ENCODE measurements at places on chromosomes 16 and 17.

GRCh38 chr16:21224800-21225199 lies 8.7 kb upstream of the ANKS4B start:
- no peak for DNase-seq

- no peak for DNase-seq
Measured at GRCh38 chr16:21227866-21228265, 5.6 kb upstream of the ANKS4B start.

DNA sequence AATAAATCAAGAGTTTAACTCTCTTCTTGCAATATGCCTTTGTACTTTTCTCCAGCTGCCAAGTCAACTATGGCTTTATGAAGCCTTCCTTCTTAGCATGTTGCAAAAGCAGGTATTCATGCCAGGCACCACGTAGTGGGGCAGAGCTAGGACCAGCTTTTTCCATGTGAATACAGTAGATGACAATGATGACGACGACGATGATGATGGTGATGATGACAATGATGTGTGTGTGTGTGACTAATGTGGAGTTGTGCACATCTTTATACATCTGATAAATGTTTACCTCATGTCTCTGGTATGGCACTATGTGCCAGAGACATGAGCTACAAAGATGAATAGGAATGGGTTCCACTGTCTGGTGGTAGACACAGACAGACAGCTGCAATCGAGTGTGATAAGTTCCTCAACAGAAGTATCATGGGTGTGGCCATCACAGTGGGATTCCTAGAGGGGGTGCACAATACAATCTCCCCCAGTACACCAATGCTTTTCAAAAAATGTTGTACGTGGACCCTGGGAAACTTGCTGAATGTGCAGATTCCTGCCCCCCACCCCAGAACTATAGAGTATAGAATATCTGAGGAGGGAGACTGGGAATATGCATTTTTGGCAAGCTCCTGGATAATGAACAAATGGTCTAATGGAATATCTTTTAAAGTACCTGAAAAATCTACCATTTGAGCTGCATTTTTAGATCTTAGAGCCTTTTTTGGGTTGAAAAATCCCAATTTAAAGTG lies 183.4 kb downstream of the ABCC12 start:
- DNase-seq: no peak

- no peak for DNase-seq
Measured at GRCh38 chr16:15843635-15844279, 13.1 kb downstream of the MYH11 start.

- no peak for DNase-seq
Measured at GRCh38 chr16:4890026-4890425, 42.7 kb downstream of the UBN1 start.

DNA sequence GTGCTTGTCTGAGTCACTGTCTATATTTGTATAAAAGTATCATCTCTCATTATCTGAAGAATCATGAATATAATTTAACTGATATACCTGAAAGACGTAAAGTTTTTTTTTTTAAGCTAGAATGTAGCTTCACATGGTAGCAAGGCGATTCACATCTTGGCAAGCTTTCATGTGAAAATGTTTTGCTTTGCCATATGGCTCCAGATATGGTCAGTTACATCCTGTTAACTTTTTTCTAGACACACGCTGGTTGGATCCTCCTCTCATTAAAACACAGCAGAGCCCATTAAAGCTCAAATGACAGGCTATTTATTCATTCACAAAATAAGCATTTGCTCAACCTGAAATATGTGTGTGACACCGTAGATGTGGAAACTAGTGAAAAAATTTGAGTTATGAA lies 412.8 kb downstream of the KIF2B start:
- no peak for DNase-seq

DNA sequence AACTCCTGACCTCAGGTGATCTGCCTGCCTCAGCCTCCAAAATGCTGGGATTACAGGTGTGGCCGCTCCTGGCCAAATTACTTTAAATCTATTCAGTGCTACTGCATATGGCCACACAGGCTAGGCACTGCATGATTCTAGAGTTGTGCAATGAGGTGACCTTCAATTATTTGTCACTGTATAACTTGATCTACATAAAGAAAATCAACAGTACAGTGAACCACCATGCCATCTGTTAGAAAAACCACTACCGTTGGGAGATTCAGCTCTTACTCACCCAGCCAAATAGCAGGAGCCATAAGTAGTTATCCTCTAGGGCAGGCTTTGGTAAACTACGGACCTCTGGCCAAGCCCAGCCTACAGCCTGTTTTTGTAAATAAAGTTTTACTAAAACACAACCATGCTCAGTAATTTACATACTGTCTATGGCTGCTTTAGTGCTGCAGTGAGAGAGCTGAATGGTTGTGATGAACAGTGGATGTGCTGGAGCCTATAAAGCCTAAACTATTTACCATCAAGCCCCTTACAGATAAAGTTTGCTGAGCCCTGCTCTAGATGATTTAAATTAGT lies 40.7 kb upstream of the TANC2 start:
- no peak for DNase-seq

DNA sequence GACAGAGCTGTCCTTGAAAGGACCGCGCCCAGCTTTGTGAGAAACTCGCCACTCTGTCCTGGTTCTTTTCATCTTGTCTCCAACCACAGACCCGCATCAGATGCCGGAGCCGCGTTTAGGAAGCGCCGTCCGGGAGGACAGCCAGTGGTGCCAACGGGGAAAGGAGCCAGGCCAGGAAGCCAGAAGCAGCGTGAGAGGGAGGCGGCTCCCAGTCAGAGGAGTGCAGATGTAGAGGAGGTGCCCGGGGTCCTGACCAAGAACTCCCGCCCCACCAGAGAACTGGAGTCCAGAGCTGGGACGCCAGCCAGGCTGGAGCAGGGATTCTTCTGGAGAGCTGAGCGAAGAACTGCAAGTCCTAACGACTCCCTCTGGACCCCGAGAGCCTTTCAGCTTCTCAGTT lies 49.3 kb upstream of the TNRC6C start:
- no peak for DNase-seq

- no peak for DNase-seq
Measured at GRCh38 chr16:14586637-14587305, 43.3 kb downstream of the PARN start.

DNA sequence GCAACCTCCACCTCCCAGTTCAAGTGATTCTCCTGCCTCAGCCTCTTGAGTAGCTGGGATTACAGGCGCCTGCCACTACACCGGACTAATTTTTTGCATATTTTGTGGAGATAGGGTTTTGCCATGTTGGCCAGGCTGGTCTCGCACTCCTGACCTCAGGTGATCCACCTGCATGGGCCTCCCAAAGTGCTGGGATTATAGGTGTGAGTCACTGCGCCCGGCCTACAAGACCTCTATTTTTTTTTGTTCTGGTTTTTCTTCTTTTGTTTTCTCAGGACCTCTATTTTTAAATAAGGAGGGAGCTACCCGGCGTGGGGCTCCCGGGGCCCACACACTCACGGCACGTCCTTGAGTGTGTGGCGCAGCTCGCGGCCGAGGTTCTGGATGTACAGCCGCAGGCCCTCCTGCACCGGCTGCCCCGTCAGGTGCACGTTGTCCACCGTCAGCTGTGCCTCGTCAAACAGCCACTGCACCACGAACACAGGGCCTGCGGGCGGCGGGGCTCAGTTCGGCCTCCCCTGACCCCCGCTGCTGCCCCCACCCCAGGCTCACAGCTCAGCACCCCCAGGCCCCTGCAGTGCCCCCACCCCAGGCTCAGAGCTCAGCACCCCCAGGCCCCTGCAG lies 5.8 kb downstream of the NOTUM start:
- DNase-seq: no peak

DNA sequence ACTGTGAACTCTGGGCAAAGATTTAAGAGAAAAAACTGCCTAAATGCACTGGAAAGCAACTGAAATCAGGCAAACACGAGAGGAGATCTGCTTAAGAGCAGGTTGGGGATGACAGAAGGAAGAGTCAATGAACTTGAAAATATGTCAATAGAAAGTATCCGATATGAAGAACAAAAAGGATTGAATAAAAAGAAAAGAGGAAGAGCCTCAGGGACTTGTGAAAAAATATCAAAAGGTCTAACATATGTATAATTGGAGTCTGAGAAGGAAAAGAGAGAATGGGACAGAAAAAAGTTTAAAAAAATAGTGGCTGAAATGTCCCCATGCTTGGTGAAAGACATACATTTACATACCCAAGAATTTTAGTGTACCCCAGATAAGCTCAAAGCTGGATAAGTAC lies 195.5 kb downstream of the COPRS start:
- no peak for DNase-seq

DNA sequence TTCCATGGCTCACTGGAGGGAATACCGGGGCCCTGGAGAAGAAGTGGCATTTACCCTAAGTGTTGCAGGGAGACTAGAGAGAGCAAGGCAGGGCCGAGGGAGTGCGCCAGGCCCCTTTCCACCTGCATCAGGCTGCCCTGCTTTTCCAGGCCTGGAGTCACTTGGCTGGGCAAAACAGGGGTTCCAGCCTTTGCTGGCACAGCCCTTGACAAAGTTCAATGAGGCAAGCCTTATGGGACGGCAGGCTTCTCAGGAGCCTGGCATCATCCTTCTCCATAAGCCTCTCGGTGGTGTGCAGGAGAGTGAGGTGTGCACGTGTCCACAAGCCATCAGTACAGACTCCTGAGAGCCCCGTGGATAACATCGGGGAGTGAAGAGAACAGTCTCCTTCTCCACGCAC lies 27.1 kb downstream of the CACNA1G start:
- DNase-seq: no peak

GRCh38 chr16:20899071-20899470 lies 1.1 kb downstream of the DCUN1D3 start:
- no peak for DNase-seq

GRCh38 chr17:44564429-44564828 lies 7.1 kb downstream of the FZD2 start:
- no peak for DNase-seq

- no peak for DNase-seq
Measured at GRCh38 chr16:79004309-79004708, 596.2 kb downstream of the MAF start.

- no peak for DNase-seq
Measured at GRCh38 chr17:8002721-8003593, 542 bp downstream of the GUCY2D start.

DNA sequence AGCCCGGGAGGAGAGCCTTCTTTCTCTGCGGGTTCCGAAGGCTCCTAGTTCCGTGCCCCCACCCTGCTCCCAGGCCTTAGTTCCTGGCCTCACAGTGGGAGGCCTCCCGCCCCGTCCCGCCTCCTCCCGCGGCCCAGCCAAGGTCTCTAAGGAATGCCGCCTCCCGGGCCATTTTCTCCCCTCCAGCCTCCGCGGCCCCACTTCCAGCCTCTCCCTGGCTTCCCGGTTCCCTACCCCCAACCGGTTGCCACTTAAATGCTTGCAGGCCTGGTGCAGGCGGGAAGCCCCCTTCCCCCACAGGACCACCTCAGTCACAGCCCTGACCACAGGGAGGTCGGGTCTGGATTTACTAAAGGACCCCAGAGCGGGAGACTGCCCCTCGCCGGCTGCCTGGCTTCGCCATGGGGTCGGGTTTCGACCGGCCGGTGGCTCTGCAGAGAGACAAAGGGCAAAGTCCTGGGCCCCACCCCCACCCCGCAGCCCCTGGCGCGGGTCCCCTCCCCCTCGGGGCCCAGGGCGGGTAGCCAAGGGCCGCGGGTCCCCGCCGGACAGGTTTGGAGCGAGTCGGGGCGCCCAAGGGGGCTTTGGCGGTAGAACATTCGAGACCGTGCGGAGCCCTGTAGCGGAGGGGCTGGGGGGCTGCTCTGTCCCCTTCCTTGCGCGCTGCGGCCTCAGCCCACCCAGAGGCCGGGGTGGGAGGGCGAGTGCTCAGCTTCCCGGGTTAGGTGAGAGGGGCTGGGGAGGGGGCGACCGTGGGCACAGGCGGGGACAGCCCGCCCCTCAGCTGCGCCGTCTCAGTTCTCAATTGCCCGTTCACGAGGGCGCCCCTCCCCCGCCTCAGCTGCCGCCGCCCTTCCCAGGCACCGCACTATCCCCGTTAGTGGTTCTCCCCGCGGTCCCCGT lies 16.4 kb downstream of the IGF2BP1 start:
- DNase-seq: no peak

GRCh38 chr16:80113873-80114574 lies 426.8 kb upstream of the DYNLRB2 start:
- DNase-seq: no peak

DNA sequence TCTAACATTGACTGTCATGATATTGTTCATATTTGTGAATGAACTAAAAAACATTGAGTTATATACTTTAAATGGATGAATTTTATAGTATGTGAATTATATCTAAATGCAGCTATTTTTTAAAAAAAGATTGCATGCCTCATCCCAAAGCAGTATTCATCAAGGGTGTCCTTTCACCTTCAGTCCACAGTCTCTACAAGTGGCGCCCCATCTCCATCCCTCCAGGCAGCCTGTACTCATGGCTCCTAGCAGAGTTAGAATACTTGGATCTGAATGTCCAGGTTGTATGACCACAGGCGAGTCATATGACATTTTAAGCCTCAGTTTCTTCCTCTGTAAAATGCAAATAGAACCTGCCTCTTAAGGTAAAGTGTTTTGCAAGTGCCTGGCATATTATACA lies 69.8 kb downstream of the TMEM100 start:
- DNase-seq: no peak

- no peak for DNase-seq
Measured at GRCh38 chr17:39235555-39236449, 10.1 kb upstream of the STAC2 start.

GRCh38 chr17:5557485-5557884 lies 26.8 kb downstream of the NLRP1 start:
- DNase-seq: no peak

- DNase-seq: no peak
Measured at GRCh38 chr17:16932156-16932555, 39.8 kb downstream of the TNFRSF13B start.

- DNase-seq: no peak
Measured at GRCh38 chr17:16912021-16912962, 59.6 kb downstream of the TNFRSF13B start.

DNA sequence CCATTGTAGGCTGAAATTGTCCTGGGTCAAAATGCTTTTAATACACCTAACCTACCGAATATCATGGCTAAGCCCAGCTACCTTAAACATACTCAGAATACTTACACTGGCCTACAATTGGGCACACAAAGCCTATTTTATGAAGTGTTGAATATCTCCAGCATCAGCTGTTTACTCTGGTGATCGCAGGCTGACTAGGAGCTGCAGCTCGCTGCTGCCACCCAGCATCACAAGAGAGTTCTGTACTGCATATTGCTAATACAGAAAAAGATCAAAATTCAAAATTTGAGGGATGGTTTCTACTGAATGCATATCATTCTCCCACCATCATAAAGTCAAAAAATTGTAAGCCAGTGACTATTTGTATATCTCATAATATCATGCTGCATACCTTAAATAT lies 55.3 kb downstream of the ULK2 start:
- no peak for DNase-seq

GRCh38 chr17:42647778-42648177 lies 11.3 kb upstream of the TUBG2 start:
- DNase-seq: no peak

GRCh38 chr16:8892101-8892575 lies 10.0 kb downstream of the LITAFD start:
- no peak for DNase-seq

GRCh38 chr17:17053446-17054379 lies 11.5 kb downstream of the MPRIP start:
- no peak for DNase-seq

GRCh38 chr17:62094175-62094574 lies 29.1 kb upstream of the MED13 start:
- no peak for DNase-seq

GRCh38 chr16:68528686-68529379 lies 10.3 kb upstream of the ZFP90 start:
- peak; percentile 86 for DNase-seq
